ENCODE measurements at places on chromosomes 7 and 10.

DNA sequence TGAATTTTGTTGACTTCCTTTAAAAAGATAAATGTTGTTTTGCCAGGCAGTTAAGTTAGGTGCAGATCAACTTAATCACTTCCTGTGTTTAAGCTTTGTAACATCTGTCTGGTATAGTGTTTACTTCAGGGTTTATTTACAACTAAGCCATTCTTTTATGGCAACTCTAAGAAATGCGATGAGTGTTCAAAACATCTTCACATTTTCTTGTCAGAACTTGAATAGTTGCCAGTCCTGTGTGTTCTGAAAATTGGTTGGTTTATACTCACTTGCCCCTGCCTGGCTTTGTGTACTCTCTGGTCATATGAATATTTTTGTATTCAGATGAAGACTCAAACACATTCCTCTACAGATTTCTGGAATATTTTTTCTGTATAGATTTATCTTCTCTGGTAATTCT lies 327.2 kb downstream of the MDFIC start:
- no peak for DNase-seq

GRCh38 chr10:120475844-120476791 lies 19.1 kb downstream of the PLPP4 start:
- DNase-seq = no peak

DNA sequence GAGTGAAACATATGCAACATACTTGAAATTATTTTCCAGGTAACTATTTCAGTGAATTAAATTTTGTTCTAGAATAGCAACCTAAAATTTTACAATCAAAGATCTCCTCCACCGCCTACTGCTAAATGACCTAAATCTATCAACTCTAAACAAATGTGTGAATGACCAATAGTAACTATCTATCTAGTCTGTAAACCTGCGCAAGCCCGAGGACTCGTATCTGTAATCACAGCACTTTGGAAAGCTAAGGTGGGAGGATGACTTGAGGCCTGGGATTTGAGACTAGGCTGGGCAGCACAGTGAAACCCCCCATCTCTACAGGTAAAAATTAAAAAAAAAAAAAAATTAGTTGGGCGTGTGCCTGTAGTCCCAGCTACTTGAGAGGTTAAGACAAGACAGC lies 83.0 kb downstream of the NEBL start:
- DNase-seq = no peak

- no peak for DNase-seq
These were observed 56.0 kb downstream of the HIPK2 start for GRCh38 chr7:139721821-139722220.

DNA sequence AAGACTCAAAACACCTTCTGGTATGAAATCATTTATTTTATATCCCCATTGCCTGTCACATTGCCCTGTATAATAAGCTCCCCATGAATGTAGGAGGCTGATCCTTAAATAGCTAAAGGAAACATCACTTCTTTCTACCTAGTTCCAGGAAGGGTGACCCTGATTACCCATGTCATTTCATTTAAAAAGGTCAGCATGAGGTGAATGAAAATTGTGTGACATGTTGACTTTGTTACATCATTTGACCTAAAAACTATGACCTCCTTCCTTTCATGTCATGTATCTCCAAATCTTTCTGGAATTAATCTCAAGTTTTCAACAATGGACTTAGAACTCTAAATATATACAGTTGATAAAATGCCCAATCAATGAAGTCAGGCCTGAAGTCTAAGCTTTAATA lies 161.5 kb downstream of the AHR start:
- DNase-seq = no peak

- no peak for DNase-seq
These were observed 415 bp upstream of the CNNM1 start for GRCh38 chr10:99328579-99329303.

GRCh38 chr7:27080844-27081436 lies 14.9 kb downstream of the HOXA1 start:
- no peak for DNase-seq

DNA sequence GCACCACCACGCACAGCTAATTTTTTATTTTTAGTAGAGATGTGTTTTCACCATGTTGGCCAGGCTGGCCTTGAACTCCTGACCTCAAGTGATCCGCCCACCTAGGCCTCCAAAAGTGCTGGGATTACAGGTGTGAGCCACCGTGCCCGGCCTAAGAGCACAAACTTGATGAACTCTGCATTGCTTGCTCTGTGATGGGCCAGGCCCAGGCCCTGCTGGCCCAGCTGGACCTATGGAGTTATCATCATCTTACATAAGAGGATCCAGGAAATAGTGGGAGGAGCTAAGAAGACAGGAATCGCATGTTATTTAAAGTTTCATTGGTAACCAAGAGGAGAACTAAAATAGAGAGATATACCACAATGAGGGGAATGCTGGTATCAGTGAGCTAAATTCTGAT lies 86.9 kb downstream of the DAGLB start:
- no peak for DNase-seq

DNA sequence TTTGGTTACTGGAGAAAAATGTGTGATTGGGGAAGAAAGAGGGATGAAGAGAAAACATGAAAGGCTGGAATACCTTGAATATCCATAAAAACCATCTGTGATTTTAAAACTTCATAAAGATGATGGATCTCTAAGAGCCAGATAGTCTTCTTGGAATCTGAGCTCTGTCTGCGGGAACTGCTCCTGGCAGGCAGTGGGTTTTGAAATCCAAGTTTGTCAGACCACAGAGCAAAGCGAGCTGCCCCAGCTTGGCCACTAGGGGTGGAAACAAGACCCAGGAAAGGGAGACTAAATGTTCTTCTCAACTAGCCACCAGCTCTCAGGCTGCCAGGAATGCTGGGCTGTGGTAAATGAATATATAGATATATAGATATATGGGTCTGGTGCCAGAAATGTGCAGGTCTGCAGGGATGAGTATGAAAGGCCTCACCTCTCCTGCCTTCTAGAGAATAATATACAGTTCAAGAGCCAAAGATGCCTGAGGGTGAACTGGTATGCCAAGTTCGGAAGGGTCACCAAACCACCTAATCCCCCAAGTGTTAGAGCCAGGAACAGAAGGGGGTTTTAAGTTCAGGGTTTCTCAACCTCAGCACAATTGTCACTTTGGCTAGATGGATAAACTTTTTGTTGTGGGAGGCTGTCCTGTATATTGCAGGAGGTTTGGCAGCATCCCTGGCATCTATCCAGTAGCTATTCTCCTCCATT lies 208.8 kb downstream of the KCNMA1 start:
- no peak for DNase-seq

GRCh38 chr10:28541717-28542365 lies 8.9 kb downstream of the WAC start:
- no peak for DNase-seq

GRCh38 chr7:50416527-50417182 lies 33.5 kb downstream of the FIGNL1 start:
- DNase-seq = no peak

DNA sequence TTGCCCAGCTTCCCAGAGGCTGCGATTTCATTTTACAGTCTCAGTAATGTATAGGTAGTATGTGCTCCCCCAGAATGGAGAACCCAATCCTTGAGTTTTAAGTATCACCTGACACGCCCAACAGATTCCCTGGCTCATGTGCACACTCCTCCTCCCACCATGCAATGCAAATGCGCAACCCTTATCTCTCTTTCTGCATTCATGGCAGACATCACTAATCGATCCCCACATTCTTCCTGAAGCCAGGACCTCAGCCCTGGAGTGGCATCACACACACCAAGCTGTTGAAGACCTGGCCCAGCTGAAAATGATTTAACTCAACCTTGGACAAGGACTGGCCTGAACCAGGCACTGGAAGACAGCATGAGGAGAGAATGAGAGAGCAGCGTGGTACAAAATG lies 68.4 kb downstream of the ZRANB1 start:
- no peak for DNase-seq

DNA sequence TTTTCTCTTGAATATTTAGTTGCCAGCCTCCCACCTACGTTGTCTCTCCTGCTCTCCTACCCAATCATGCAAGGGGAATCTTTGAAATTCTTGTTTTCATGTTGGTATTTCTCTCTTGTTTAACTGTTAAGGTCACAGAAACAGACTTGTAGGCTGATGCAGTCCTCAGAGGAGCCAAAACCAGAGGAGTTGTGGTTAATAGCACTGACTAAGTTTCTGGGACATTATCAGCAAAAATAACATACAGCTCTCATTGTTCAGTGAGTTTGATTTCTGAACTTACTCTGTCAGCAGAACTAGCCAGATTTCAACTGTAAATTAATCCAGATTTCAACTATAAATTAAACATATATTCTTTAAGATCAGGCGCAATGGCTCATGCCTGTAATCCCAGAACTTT lies 11.1 kb upstream of the CUL1 start:
- no peak for DNase-seq

All from GM19239 (cell line).